ENCODE measurements at places on chromosomes 6 and 20.
A peak's percentile ranks its signal among the peaks of the same experiment; 100 is the strongest.

- peak; percentile 4 for DNase-seq
These were observed 57.1 kb upstream of the CEP162 start for GRCh38 chr6:84284428-84285049.

DNA sequence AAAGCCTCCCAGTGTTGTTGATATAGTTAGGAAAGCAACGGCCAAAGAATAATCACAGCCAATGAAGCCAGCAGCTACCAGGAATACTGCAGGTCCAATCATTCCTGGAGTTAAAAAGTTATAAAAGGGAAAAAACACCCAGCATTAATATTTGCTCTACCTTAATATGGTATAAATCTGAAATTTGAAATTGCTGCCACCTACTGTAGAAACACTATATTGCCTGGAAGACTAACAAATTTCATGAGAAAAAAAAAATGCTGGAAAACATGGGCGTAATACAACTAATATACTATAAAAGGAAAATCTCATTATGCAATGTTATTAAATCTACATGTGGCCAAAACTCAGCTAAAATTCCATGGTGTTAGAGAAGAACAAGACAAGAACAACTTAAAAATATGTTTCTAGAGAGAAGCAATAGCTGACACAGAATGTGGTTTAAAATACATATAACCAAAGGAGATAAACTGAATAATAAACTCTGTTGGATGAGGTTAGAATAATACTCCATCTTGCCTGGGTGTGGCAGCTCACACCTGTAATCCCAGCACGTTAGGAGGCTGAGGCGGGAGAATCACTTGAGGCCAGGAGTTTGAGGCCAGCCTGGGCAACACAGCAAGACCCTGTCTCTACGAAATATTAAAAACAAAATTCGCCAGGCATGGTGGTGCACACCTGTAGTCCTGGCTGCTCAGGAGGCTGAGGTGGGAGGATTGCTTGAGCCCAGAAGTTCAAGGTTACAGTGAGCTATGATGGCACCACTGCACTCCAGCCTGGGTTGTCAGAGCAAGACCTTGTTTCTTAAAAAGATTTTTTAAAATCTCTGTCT lies 43.1 kb downstream of the SLC17A5 start:
- peak; percentile 52 for DNase-seq

GRCh38 chr20:25339608-25340007 lies 51.0 kb downstream of the ABHD12 start:
- no peak for DNase-seq

DNA sequence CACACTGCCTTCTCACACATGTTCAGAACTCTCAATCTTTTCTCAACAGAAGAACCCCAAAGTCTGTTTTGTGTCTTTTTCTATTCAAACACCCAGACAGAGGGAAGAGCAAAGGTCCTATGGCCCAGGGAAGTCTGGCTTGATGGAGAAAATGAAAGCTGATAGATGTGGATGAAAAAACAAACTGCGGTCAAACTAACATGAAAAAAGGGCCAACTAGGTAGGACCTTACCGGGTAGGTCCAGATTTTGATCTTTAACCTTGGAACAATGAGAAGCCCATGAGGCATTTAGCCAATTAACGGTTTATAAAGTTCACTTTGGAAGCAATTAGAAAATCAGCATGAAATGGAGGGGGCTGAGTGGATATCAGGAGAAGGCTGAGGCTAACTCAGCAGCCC lies 507.7 kb upstream of the SLC35B3 start:
- no peak for DNase-seq

DNA sequence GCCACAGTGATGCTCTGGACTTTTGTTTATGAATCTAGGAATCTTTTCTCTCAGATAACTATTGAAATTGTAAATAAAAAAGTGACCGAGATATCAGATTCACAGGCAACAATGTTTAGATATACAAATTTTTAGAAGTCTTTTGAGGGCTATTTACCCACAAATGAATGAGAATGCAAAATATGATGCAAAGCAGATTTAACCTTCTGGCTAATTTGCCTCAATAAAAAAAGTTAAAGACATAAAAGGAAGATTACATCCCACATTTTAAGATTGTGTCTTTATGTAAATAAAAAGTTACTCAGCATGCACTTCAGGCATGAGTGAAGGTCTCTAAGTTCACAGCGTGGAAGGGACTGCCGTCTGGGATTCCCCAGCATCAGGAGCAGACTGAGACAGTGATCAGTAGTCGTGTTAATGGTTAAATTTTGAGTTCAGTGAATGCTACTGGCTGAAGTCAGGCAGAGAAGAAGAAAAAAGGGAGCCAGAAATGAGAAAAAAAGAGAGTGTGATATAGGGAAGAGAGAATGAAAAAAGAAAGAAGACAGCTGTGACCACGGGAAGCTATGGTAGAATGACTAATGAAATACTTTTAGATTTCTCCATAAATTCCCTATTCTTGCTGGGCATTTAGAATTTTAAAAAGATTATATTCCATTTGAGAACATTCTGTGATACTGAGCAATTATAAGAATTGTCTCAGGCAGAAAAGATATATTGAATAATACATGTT lies 93.6 kb downstream of the MYB start:
- no peak for DNase-seq

GRCh38 chr20:884983-885952 lies 30.9 kb downstream of the ANGPT4 start:
- DNase-seq: peak; percentile 10

GRCh38 chr20:48789185-48789668 lies 38.6 kb downstream of the PREX1 start:
- DNase-seq: no peak

DNA sequence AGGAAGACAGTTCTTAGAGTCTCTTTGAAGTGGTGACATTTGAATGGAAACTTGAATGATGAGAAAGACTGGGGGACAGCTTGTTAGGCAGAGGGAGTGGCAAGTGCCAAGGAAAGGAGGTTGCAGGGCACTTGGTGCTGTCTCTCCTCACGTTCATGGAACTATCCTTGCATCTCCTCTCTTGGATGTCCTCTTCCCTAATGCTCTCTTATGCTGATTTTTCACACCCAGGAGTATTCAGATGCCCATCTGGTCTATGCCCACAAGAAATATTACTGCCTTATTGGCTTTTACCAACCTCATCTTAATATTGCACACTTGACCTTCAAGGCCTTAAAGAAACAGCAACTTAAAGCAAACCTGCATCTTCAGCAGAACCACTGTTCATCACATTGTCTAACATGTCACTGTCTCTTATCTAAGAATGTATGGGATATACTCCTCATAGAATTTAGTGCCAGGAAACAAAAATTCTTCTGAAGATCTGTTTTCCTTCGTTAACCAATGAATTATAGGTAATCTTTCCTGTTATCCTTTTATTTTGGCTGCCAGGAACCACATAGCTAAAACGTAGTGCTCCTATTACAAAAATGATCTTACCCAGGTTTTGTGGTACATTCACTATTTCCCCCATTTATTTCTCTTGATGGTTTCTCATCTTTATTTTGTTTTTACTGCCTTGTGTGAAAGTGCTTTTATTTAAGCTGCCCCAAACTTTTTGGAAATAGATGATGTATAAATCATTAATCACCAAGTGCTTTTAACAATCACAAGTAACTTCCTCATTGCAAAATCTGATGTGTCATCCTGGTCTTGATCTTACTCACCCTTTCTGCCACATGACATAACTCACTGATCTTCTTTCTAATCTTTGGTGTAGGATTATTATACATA lies 12.8 kb downstream of the RGS17 start:
- DNase-seq: peak; percentile 67

DNA sequence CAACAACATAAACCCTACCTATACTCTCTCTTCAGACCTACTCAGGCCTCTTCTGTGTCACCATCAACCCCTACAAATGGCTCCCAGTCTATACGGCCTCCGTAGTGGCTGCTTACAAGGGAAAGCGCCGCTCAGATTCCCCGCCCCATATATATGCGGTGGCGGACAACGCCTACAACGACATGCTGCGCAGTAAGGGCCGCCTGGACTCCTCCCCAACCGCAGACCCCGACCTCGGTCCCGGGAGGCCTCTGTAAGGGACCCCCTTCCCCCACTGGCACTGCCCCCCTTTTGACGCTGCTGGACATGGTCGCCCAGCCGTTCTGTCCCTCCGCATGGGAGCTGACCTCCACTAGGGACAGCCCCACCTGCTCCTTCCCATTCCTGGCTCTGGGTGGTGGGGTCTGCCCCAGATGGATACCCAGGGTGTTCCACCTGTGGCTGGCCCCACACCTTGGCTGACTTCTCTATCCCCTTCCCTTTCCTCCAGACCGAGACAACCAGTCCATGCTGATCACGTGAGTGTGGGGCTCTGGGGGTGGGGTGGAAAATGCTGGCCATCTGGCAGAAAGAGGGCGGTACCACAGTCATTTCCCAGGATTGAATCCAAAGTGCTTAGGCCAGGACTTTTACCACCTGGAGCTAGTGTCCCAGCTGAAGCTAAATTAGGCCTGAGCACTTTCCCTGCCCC lies 25.0 kb downstream of the MYH7B start:
- DNase-seq: peak; percentile 8

- no peak for DNase-seq
These were observed 8.9 kb downstream of the SIRPA start for GRCh38 chr20:1904135-1904534.

DNA sequence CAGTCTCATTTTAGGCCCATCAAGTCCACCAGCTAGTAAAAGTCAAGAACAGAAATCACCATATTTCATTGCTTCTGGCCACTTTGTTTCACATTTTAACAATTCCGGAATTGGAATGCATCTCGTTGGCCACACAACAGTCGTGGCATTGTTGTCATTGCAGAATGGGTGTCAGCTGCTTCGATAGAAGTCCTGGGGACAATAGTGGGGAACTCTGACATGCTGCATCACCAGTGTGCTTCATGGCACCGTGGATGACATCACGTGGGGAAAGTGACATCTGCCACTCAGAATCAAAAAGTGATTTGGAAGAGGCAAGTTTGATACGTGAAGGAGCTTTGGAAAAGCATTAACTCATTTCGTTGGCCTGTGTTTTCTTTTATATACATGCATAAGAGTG lies 43.8 kb upstream of the XRN2 start:
- no peak for DNase-seq

DNA sequence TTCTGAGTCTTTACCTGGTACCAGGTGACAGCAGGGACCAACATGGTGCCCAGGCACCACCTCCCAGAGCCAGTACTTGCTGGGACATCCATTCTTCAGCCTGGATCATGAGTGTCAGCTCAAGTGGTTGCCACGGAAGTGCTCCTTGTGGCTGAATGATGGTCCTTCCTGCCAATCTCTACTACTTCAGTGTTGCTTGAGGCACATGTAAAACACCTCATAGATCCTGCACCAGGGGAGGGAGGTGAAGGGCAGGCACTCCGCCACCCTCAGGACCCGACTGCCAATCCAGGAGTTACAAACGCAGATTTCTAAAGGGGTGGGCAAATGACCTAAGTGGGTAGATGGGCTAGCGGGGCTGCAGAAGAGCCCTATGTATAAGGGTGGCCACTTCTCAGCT lies 226.0 kb downstream of the PREX1 start:
- no peak for DNase-seq

- peak; percentile 44 for DNase-seq
These were observed 41.9 kb downstream of the EDN3 start for GRCh38 chr20:59342023-59342957.

GRCh38 chr6:163757520-163757919 lies 343.0 kb downstream of the QKI start:
- DNase-seq: no peak

- no peak for DNase-seq
These were observed 115.7 kb downstream of the PRIM2 start for GRCh38 chr6:57432919-57433684.

GRCh38 chr6:168865-169455 lies 123.3 kb upstream of the DUSP22 start:
- DNase-seq: peak; percentile 52

DNA sequence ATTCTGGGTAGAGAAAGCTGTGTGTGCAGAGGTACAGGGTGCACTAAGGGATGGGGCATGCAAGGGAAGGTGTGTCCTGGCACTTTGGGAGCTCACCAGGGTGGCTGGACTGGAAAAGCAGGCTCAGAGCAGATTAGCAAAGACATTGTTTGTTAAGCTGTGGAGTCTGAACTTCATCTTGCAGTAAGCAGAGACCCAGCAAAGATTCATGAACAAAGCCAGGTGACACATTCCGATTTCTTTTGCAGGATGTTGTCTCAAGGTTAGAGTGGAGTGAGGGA lies 28.8 kb downstream of the DUSP22 start:
- no peak for DNase-seq

- DNase-seq: no peak
These were observed 116.5 kb downstream of the COL12A1 start for GRCh38 chr6:75089151-75089897.

DNA sequence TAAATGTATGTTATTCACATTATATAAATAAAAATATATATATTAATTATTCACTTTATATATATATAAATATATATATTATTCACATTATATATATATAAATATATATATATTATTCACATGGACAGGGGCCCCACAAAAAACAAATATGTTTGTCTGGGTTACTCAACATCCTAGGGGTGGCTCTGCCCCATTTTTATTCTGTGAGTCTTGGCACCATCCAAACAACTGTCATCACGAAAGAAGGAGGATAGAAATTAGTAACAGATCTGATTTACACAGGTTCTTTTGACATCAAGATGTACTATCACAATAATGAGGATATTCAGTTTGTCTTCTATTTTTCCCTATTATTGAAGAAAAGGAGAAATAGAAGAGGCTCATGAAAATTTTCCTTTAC lies 187.3 kb downstream of the GPX5 start:
- DNase-seq: no peak

DNA sequence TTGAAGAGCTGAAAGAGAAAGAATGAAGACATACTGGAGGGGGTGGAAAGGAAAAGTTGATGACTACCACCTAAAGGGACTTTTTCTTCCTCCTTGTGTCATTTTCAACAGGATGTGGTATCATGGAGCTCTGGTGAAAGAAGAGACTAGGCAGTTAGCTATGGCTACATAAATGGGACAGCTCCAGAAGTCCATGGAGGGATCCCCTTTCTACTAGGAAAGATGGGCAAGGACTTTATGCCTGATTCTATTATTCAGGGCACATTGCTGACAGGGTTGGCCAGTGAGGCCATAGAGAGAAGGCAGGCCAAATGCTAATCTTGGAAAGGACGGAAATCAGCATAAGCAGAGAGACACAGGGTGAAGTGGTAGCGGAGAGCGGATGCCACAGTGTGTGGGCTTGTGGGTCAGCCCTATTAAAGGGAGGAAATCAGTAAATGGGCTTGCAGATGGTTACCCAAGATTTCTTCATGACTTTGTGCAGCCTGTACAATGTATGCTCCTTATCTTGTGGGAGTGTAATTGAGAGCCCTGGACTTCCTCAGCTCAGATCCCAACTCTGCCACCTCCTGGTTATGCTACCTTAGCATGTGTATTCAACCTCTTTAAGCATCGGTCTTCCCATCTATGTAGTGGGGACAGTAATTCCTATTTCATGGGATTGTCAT lies 77.4 kb upstream of the TMEM170B start:
- DNase-seq: peak; percentile 17

DNA sequence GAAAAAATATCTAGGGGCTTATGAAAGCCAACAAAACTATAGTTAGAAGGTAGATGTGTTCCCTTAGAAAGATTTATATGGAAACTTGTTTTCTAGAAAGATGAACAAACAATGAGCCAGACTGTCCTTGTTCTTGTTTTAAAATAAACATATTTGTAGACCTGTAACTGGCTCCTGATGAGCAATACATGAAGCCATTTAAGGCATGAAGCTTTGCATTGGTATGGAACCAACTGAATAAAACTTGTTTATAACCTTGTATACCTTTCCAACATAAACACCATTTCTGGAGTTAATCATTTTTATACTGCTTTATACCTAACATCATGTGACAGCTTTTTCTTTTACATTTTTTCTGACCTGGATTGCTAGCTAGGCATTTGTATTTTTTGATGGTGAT lies 247.8 kb downstream of the PRL start:
- no peak for DNase-seq

All from fibroblast of skin of abdomen (primary cell).